Ovary (tissue), 10 donors: ENCODE measurements at places on chromosomes 7 and 10. TPM values are rescaled to one million over a fixed set of nuclear protein-coding genes. Genes with fewer than 3 reads are reported as not detected.

Gene TAS2R39
- not detected for total RNA-seq

Gene TAS2R4
- 2.4 TPM for total RNA-seq

Gene TACC2
- total RNA-seq, result 66.4 TPM

Gene SMURF1
- total RNA-seq, result 37.0 TPM

Gene TNS3
- 137 TPM for total RNA-seq

Gene NUTM2A
- total RNA-seq, result 0.72 TPM

Gene TMEM130
- 0.97 TPM for total RNA-seq

Gene NACAD
- 5.7 TPM for total RNA-seq

Gene ZNF37A
- 18.5 TPM for total RNA-seq

Gene MYL10
- not detected for total RNA-seq

Gene GJD4
- not detected for total RNA-seq

Gene TBRG4
- total RNA-seq, result 50.8 TPM

Gene CCDC172
- total RNA-seq, result not detected

Gene HOXA5
- 0.62 TPM for total RNA-seq

Gene COMTD1
- 23.8 TPM for total RNA-seq

Gene CCDC146
- 16.7 TPM for total RNA-seq

Gene PON3
- 21.1 TPM for total RNA-seq

Gene GSDME
- 31.2 TPM for total RNA-seq

Gene DENND2A
- total RNA-seq, result 31.6 TPM

Gene DDX56
- 72.1 TPM for total RNA-seq

Gene IFIT1B
- not detected for total RNA-seq

Gene TEX47
- not detected for total RNA-seq

Gene FBXL13
- total RNA-seq, result 5.5 TPM

Gene CNOT4
- 26.6 TPM for total RNA-seq
